ENCODE measurements at places on chromosomes 4 and X. TPM values are rescaled to one million over a fixed set of nuclear protein-coding genes. Genes with fewer than 3 reads are reported as not detected.

GRCh38 chr4:129346734-129347133 is 250.8 kb downstream of the C4orf33 start:
- DNase-seq: no peak

DNA sequence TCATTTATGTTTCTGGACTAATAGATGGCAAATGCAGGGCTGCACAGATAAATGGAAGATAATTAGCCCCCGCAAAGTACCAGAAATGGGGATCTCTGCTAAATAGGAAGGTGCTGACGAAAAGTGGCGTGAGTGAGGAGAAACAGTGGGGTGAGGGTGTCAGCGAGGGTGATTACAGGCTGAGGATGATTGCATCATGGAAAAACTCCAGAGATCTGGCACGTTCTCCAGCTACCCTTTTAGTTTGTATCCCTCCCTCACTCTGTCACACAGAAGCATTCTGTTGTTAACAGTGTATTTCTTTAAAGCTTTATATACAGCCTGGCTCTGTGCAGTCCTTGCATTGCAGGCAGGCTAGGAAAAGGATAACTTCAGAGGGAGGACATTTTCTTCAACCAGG is 309.6 kb upstream of the DDX53 start:
- DNase-seq: no peak

DNA sequence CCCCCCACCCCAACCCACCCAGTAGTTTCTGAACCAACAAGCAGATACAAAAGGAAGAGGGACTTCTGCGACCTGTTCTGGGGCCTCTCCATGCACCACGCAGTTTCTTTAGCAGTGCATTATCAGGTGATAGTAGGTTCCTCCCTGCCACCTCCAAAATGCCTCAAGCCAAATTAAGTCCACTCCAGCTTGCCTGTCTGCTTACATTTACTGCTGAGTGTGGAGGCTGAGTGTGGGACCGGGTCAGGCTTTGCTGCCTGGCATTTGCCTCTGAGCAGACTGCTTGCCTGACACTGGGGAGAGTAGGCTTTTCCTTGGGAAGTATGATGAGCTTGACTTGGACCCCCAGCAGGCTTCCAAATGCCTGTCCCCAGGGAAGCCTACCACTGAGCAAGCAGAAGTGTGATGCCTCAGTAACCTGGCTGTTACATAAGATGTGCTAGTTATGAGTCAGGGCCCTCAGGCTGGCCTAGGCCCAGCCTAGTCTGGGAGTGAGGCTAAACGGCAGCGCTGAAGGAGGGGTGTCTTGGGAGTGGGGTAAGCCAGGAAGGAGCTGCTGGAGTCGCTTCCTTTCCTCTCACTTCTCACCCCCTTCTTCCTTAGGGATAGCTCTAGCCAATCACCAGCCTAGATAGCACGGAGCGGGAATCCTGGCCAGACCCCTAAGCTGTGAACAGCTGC is 9.0 kb downstream of the TSC22D3 start:
- DNase-seq: no peak

DNA sequence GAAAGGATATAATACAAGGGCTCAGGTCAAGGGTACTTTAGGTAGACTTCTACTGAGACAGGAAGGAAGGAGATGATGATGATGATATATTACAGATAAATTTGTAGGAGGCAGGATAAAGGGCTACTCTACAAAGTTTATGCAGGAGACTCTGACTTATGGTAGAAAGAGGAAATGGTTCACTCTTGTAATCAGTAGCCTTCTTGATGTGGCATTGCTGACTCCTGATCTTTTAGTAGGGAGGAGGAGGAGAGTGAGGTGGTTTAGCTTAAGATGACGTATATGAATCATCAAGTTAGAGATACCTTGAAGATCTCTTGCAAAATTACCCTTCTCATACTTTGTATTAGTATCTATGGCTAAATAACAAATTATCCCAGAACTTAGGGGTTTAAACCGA is 4.7 kb downstream of the BLTP1 start:
- no peak for DNase-seq

DNA sequence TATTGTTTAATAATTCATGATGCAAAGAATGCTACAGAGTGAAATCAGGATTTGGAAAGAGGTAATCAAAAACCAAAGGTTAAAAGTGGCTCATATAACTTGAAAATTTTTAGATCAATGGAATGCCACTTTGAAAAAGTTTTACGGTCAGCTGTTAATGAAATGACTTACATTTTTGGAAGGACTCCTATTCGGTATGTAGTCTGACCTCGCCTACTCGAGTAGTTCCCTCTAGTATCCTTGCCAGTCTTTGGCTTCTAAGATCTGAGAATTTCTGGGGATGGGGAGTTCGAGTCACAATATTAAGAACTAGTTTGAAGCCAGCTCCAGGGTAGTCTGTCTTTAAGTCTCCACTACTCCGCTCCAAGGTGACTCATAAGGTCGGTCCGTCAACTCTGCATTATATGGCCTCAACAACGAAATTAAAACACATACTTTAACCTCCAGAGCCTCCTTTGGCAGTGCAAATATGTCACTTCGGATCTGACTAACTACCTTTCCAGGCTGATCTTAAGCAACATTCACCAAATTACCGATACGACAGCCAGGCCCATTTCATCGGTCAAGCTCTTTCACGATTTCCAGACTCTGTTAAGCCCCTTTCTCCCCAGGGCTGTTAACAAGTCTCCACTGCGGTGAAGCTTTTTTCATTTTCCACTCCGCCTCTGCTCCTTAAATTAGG is 733 bp upstream of the NAA15 start:
- peak; percentile 37 for DNase-seq

- DNase-seq: no peak
Measured at GRCh38 chr4:7744142-7744804, 195.4 kb downstream of the AFAP1 start.

The COL4A6 gene
- 16.0 TPM for polyA plus RNA-seq

The FAM114A1 gene
- 37.5 TPM for polyA plus RNA-seq

The GUCY1A1 gene
- 78.4 TPM for polyA plus RNA-seq

The PDK3 gene
- 12.5 TPM for polyA plus RNA-seq

The MAGEC1 gene
- not detected for polyA plus RNA-seq

The S100P gene
- polyA plus RNA-seq: 9.0 TPM

The SLC38A5 gene
- 5.2 TPM for polyA plus RNA-seq
